Lower lobe of right lung (tissue), 2 donors: ENCODE measurements at places on chromosomes 11 and 22. TPM values are rescaled to one million over a fixed set of nuclear protein-coding genes. Genes with fewer than 3 reads are reported as not detected.

DNA sequence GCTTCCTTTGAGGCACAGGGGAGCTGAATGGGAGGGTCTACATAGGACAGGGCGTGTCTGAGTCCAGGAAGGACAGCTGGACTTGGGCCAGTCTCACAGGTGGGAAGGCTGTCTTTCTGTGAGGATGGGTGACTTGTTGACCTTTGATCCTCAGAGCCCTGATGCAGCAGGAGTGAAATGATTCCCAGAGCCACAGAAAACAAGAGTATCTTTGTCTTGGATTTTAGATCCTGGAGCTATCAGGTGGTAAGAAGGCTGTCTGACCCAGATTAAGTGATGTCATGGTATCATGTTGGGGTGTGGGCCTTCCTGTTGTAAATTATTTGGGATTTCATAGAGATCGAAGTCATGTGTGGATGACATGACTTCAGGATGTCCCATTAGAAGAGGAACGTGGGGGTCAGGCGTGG lies 15.0 kb downstream of the PTPRJ start:
- no peak overlapping the region for H3K27ac ChIP-seq
- H3K4me3 ChIP-seq, result no peak overlapping the region
- DNase-seq, result no peak
- H3K36me3 ChIP-seq, result no peaks in the 10 kb centered on the region
- H3K27me3 ChIP-seq, result no peaks in the 10 kb centered on the region

DNA sequence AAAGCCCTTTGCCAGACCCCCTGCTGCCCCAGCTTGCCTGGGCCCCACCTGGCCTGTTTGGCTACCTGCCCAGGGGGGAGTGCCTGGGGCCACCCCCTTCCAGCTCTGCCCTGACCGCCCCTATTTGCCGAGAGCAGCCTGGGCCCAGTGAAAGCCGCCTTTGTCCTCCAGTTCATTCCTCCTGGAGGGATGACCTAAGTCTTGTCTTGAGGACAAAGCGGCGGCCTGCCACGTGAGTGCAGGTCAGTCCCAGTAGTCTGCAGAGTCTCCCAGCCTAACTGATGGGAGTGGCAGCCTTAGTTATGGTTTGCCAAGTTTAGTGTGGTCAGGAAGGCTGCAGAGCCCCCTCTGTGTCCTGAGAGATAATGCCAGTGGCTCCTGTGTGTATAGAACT lies 115.9 kb upstream of the CRYBB3 start:
- no peak overlapping the region for H3K27ac ChIP-seq
- no peak for DNase-seq
- H3K36me3 ChIP-seq, result no peaks in the 10 kb centered on the region
- H3K27me3 ChIP-seq, result no peaks in the 10 kb centered on the region
- peaks cover 15% of the 10 kb centered on the region for H3K4me1 ChIP-seq

GRCh38 chr11:81874635-81875034 lies 859.0 kb downstream of the FAM181B start:
- H3K4me1 ChIP-seq, result no peaks in the 10 kb centered on the region
- no peaks in the 10 kb centered on the region for H3K27me3 ChIP-seq
- no peaks in the 10 kb centered on the region for H3K36me3 ChIP-seq
- H3K27ac ChIP-seq, result no peak overlapping the region
- H3K4me3 ChIP-seq, result no peak overlapping the region
- DNase-seq, result no peak

- DNase-seq, result no peak
- H3K4me1 ChIP-seq, result no peaks in the 10 kb centered on the region
- H3K4me3 ChIP-seq, result no peak overlapping the region
- no peak overlapping the region for H3K27ac ChIP-seq
- no peaks in the 10 kb centered on the region for H3K36me3 ChIP-seq
- no peaks in the 10 kb centered on the region for H3K27me3 ChIP-seq
Observed at GRCh38 chr11:112421879-112422278, 161.2 kb upstream of the PLET1 start.

GRCh38 chr11:27187848-27188621 lies 147.4 kb downstream of the BBOX1 start:
- H3K27ac ChIP-seq, result no peak overlapping the region
- H3K36me3 ChIP-seq, result no peaks in the 10 kb centered on the region
- H3K4me3 ChIP-seq, result no peak overlapping the region
- no peak for DNase-seq

DNA sequence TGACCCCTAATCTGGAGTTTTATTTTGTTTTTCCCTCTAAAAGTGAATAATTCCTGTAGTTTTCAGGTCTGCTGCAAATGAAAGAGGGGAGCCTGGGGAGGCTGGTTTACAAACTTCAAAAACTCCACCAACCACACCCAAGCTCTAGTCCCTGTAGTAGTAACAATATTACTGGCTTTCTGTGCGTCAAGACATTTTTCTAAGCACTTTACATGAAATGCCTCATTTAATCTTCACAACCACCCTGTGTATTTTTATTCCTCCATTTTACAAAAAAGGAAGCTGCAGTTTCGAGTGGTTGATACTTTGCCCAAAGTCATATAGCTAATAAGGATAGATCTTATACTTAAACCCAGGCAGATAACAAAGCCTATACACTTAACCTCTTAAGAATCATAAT lies 23.5 kb downstream of the CTNND1 start:
- no peak for DNase-seq
- peaks cover 99% of the 10 kb centered on the region for H3K4me1 ChIP-seq
- H3K27ac ChIP-seq, result peak overlapping the region; percentile 13

- no peaks in the 10 kb centered on the region for H3K27me3 ChIP-seq
- no peak overlapping the region for H3K27ac ChIP-seq
- peak; percentile 20 for DNase-seq
- no peaks in the 10 kb centered on the region for H3K4me1 ChIP-seq
- H3K4me3 ChIP-seq, result no peak overlapping the region
Observed at GRCh38 chr22:47193606-47194329, 431.3 kb downstream of the TBC1D22A start.

DNA sequence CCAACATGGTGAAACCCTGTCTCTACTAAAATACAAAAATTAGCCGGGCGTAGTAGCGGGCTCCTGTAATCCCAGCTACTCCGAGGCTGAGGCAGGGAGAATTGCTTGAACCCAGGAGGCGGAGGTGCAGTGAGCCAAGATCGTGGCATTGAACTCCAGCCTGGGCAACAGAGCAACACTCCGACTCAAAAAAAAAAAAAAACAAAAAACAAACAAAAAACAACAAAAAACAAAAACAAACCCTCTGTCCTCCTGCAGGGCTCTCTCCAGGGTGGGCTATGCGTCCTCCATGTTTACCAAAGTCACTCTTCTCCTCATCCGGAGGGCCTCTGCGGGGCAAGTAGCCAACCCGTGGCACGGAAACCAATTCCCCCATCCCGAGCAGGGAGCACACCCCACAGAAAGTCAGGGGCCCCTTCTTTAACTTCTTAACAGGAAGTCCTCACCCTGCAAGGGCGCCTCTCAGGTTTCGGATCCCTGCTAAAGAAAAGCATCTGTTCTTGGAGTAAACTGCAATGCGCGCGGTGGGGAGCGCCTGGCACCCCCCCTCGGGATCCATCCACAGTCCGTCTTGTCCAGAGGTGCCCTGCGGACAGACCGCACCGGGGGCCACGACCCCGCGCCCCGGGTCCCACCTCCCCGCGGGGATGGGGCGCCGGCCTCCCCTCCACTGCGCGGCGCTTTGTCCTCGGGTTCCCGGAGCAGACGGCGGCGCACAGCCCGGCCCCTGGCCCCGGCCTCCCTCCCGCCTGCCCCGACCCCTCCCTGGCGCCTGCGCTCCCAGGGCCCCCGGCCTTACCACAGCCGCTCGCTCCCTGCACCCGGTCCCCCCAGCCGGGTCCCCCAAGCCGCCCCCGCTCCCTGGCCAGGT lies 712 bp downstream of the CERK start:
- H3K4me1 ChIP-seq, result peaks cover 64% of the 10 kb centered on the region
- peak overlapping the region; percentile 89 for H3K4me3 ChIP-seq
- no peaks in the 10 kb centered on the region for H3K27me3 ChIP-seq

DNA sequence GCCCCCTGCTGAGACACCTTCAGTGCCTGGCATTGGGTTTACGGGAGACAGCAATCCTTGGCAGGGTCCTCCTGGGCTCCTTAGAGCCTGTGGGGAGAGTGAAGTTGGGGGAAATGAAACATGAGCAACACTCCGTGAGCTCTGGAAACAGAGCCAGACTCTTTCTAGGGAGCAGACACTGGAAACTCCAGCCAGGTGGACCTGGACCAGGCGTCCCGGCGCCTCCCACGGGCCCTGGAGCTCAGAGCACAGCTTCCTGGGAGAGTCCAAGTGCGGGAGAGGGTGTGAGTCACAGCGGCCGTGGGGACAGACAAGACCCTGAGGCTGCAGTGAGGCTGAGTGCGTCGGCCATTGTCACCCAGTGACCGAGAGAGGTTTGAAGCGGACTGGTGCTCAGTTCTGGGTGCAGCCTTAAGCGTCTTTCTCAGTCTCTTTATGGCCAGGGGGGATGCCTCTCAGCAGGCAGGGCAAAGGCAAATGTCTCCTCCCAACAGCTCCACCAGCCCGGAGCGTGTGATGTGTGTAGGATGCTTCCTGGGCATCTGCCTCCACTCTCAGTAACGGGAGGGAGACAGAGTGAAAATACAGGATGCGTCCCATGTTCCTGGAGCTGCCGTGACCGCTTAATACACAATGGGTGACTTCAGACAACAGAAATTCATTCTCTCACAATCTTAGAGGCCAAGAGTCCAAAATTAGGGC lies 399.2 kb downstream of the SHANK2 start:
- no peak for DNase-seq
- H3K27ac ChIP-seq, result no peak overlapping the region
- no peak overlapping the region for H3K4me3 ChIP-seq
- H3K4me1 ChIP-seq, result no peaks in the 10 kb centered on the region
- H3K36me3 ChIP-seq, result no peaks in the 10 kb centered on the region

DNA sequence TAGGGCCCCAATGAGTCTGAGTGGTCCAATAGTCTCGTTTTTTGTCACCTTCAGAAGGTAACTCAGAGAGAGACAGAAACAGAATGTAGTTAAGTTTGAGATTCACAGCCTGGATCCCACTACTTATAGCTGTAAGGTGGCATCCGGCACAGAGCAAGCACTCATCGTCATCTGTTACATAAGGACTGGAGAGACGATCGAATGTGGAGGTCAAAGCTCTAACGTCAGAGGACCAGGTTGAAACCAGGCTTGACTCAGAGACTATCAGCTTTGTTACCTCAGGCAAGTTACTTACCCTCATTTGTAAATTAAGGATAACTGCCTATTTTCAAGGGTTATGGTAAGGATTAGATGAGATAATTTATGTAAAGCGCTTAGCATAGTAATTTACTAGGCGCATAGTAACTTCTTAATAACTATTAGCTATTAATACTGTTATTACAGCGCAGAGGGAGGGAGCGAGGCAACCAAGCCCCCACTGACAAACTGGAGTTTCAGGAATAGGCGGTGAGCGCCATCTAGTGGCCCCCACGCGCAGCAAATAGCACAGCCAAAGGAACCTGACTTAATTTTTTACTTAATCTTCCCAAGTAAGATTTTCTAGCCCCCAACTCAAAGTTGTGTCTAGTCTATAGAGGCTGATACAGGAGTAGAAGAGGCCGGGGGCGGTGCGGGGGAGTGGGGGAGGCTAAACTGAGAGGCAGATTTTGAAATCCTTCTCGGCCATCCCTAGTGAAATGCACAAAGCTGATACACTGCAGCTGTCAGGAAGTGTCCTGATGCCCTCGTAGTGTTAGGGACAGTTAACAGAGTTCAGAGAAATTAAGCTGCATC lies 29.0 kb upstream of the API5 start:
- peak; percentile 51 for DNase-seq
- no peaks in the 10 kb centered on the region for H3K4me1 ChIP-seq
- no peak overlapping the region for H3K4me3 ChIP-seq
- no peaks in the 10 kb centered on the region for H3K36me3 ChIP-seq

- H3K27me3 ChIP-seq, result no peaks in the 10 kb centered on the region
- no peaks in the 10 kb centered on the region for H3K36me3 ChIP-seq
- no peaks in the 10 kb centered on the region for H3K4me1 ChIP-seq
- DNase-seq, result no peak
- H3K4me3 ChIP-seq, result no peak overlapping the region
Observed at GRCh38 chr11:103863497-103863896, 172.9 kb upstream of the DDI1 start.

GRCh38 chr22:50569896-50570535 lies 7.3 kb upstream of the SYCE3 start:
- no peaks in the 10 kb centered on the region for H3K27me3 ChIP-seq
- peaks cover 5% of the 10 kb centered on the region for H3K36me3 ChIP-seq
- DNase-seq, result no peak

DNA sequence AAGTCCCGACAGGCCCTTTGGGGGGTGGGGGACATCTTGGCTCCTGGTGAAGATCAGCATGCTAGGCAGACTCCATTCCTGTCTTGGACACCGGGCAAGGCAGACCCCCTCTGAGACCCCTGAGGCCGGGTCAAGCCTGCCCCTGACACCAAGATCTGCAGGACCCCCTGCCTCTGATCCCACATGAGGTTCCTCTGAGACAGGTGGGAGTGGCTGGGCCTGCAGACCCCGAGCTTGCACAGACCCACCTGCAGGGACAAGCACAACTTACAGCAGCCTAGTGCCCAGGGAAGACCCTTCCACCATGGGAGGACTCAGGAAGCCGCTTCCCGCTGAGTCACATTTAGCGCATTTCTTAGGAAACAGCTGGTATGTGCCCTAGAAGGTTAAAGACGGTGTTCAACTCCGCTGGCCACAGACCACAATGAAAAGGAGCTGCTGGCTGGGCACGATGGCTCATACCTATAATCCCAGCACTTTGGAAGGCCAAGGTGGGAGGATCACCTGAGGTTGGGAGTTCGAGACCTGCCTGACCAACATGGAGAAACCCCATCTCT lies 15.5 kb downstream of the ARVCF start:
- H3K27me3 ChIP-seq, result no peaks in the 10 kb centered on the region
- peaks cover 22% of the 10 kb centered on the region for H3K4me1 ChIP-seq
- DNase-seq, result no peak
- no peak overlapping the region for H3K27ac ChIP-seq

ART5 gene
- total RNA-seq, result 2.2 TPM

C22orf42 gene
- not detected for total RNA-seq

TSGA10IP gene
- not detected for total RNA-seq

IFITM1 gene
- 128 TPM for total RNA-seq

CARD10 gene
- total RNA-seq, result 14.9 TPM

PHETA2 gene
- total RNA-seq, result 12.8 TPM

OR51E2 gene
- total RNA-seq, result not detected

CD3E gene
- 9.9 TPM for total RNA-seq

UBQLN3 gene
- total RNA-seq, result 0.50 TPM

PEX16 gene
- 22.7 TPM for total RNA-seq

IFT27 gene
- 30.2 TPM for total RNA-seq

EMSY gene
- 21.1 TPM for total RNA-seq

KDM4D gene
- 0.68 TPM for total RNA-seq

FAM227A gene
- 3.4 TPM for total RNA-seq

UBTFL1 gene
- not detected for total RNA-seq
